ENCODE measurements at places on chromosomes 2 and 18. TPM values are rescaled to one million over a fixed set of nuclear protein-coding genes. Genes with fewer than 3 reads are reported as not detected.

TGFA gene
- total RNA-seq = not detected

UGT1A3 gene
- not detected for total RNA-seq

HOXD4 gene
- not detected for total RNA-seq

EML4 gene
- 27.6 TPM for total RNA-seq

EML6 gene
- 0.17 TPM for total RNA-seq

SRD5A2 gene
- not detected for total RNA-seq

GPAT2 gene
- total RNA-seq = 1.0 TPM

KCNK3 gene
- under 0.01 TPM for total RNA-seq

RESP18 gene
- total RNA-seq = not detected

MARS2 gene
- total RNA-seq = 1.2 TPM

SERPINB2 gene
- total RNA-seq = 1.4 TPM

ALPP gene
- total RNA-seq = not detected

PDCD1 gene
- not detected for total RNA-seq

XIRP2 gene
- under 0.01 TPM for total RNA-seq

RTTN gene
- 7.4 TPM for total RNA-seq

FAP gene
- total RNA-seq = 46.5 TPM

TSPYL6 gene
- total RNA-seq = not detected

UGT1A7 gene
- not detected for total RNA-seq

VPS54 gene
- 13.1 TPM for total RNA-seq
